ENCODE measurements at places on chromosomes 12 and 14.

- DNase-seq: no peak
Measured at GRCh38 chr12:18932715-18933114, 194.8 kb downstream of the CAPZA3 start.

- DNase-seq: peak; percentile 92
Measured at GRCh38 chr14:52553671-52554575, 1.3 kb downstream of the GPR137C start.

DNA sequence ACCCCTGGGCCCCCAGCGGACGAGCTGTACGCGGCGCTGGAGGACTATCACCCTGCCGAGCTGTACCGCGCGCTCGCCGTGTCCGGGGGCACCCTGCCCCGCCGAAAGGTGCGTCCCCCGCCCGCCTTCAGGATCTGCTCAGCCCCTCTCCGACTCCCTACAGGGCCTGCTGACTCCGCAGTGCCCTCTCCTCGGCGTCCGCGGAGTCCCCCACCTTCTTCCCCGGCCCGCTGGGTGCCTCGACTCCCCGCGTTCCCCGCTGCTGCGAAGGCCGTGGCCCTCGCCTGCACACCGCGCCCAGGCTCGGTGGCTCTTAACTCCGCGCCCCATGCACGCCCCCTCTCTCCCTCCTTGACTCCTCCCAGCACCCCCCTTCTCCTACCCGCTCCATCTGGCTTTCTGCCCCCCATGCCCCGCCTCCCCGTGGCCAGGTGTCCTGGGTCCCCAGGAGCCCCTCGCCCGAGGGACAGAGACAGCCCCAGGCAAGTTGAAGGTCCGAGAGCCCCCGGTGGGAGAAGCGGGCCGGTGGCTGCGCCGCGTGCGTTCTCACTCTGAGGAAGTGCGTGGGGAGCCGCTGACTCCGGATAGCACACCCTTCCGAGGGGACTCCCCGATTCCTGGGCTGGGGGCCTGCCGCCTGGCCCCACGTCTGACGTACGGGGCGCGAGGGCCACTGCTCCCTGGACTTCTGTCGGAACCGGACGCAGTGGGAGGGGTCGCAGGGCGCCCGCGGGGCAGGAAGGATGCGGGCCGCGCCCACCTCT is 594 bp downstream of the TAMALIN start:
- DNase-seq: no peak

GRCh38 chr12:57110104-57111030 is 795 bp downstream of the STAT6 start:
- no peak for DNase-seq

DNA sequence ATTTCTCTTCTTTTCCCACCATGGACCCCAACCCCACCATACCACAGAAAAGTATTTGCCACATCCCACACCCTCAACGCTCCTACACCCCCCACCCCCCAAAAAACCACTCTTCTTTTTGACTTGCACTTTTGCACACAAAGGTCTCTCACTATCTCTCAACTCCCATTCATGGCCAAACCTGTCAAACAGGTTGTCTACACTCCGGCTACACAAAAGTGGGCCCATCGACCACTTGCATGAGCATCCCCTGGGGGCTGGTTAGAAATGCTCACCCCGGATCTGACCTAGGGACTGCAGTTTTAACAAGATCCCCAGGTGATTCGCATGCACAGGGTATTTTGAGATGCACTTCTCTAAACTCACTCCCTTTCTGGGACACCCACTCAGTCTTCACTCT is 248.2 kb downstream of the DPF3 start:
- DNase-seq: no peak

DNA sequence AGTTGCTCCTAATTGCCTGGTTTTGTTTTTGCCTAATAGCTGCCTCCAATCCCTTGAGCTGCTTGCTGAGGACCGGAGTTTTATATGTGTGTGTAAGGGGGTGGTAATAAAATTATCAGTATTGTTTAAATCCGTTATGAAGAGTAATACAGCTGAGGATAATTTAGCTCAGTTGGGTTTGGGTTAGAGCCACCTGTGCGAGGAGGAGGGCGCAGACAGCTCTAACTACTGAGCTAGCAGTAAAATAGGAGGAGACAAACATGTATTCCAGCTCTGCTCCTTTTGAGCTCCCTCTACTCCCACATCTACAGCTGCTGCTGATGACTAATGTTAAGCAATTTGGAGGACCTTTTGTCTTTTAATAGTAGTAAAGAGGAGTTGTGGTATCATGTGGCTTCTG is 61.5 kb downstream of the SPATS2 start:
- DNase-seq: peak; percentile 10

DNA sequence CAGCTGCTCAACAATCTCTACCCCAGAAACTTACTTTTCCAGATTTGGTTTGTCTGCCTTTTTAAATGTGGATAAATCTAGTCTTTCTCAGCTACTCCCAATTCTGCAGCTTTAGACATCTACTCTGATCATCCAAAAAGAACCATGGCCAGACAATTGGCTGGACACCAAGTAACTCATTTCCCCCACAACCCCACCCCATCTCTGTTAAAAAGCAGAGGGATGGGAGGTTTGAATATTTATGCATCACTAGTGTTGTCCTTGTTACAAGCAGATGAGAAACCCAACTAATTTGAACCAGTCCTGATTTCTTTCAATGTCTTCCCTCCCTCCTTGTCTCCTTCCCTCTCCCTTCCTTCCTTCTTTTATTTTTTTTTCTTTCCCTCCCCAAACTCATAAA is 391.9 kb downstream of the GALC start:
- peak; percentile 24 for DNase-seq

- peak; percentile 14 for DNase-seq
Measured at GRCh38 chr14:69363055-69363454, 35.0 kb downstream of the ERH start.

GRCh38 chr12:71303199-71303598 is 136.4 kb upstream of the LGR5 start:
- DNase-seq: no peak

All from muscle of arm (tissue), 14 donors.